Inflammatory macrophage treated with lipopolysaccharide for 1 hour (primary cell): ENCODE measurements at places on chromosomes 3 and 15.

DNA sequence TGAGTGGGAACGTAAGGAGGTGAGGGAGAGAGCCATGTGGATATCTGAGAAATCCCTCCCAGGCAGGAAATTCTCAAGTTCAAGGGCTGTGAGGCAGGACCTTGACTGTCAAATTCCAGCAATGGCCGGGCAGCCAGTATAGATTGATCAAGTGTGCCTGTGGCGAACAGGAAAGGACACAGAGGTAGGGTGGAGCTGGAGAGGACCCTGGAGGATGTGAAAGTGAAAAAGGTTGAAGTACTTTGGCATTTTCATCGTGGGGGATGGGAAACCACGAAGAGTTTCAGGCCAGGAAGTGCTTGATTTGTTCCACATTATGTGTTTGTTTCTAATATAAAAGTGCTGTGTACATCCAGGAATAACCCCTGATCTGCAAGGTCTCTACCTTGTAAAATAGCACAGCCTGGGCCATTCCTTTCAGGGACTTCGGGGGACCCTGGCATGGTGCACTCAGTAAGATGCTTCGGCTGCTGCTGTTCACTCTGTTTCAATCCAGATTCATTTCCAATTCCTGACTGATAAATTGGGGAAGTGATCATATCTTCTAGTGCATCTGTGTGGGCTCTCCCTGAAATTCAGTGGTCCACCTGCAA lies 156.6 kb downstream of the MCTP2 start:
- DNase-seq: peak; percentile 14

DNA sequence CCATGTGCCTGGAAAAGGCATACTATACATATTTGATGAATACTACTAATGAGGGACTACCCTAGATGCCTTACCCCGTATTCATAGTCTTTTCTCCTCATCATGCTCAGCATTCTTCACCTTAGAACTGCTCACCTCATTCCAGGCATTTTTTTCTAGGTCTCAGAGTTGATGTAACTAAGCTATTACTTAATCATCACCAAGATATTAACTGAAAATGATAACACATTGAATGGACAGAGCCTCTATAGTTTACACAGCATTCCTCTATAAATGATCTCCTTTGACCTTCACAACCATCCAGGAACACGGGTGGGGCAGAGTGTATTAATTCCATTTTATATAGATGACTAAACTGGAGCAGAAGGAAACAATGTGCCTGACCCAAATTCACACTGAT lies 174.1 kb upstream of the DPH6 start:
- no peak for DNase-seq

DNA sequence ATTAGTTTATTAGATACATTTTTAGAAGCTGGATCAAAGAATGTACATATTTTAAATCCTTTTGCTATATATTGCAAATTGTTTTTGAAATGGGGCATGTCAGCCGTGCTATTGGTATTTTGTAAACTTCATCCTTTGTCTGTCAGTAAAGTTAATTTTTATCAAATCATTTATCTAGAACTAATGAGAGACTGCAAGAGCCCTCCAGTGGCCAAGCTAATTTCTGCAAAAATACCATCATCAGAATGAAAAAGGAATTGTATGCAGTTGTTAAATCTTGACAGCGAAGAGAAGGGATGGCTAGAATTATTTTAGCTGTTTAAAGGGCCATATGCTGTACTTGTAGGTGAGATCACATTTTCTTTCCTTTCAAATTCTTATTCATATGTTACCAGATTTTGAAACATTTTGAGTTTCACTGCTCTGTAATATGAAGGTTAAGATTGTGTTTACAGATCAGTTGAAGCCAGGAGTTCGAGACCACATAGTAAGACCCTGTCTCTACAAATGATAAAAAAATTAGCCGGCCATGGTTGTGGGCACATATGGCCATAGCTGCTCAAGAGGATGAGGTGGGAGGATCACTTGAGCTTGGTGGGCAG lies 8.1 kb upstream of the CLDN11 start:
- no peak for DNase-seq

DNA sequence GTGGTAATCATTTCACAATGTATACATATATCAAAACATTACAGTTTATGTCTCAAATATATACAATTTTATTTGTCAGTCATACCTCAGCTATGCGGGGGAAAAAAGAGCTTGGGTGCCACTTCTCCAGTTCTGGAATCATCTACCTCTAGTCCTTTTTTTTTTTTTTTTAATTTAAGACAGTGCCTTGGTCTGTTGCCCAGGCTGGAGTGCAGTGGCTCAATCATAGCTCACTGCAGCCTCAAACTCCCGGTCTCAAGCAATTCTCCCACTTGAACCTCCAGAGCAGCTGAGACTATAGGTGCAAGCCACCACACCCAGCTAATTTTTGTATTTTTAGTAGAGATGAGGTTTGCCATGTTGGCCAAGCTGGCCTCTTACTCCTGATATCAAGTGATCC lies 67.4 kb downstream of the TMEM266 start:
- DNase-seq: no peak

GRCh38 chr3:111828530-111828929 lies 30.5 kb upstream of the PHLDB2 start:
- no peak for DNase-seq

DNA sequence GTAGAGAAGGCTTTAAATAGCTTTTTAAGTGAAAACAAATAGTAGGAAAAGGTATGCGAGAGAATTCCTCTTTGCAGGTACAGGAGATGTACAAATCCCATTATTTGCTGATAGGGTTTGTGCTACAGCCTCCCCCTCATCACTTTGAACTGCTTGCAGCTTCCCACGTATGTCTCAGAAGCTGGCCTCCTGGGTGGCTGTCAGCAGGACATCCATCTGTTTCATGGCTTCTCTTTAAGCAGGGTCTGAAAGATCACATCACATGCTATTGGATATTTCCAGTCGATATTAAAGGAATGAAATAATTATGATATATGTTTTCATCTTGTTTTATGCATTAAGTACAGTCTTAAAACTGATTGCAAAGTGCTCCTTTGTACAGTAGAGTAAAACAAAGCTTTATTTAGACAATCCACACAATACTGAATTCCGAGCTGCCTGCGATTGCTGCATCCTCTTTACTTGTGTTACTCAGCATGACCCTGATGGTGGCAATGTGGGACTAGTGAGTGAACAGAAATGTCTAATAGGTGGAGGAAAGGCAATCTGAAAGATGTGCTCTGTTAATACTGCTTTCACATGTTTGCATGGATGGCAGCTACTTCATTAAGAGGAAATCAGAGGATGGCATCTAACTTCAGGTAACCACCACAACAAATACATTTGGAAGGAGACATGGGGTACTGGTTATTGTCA lies 930.6 kb upstream of the SEMA6D start:
- DNase-seq: no peak

GRCh38 chr3:43644443-43644842 lies 22.6 kb upstream of the ANO10 start:
- no peak for DNase-seq

GRCh38 chr15:96333131-96334016 lies 2.9 kb downstream of the NR2F2 start:
- DNase-seq: no peak

DNA sequence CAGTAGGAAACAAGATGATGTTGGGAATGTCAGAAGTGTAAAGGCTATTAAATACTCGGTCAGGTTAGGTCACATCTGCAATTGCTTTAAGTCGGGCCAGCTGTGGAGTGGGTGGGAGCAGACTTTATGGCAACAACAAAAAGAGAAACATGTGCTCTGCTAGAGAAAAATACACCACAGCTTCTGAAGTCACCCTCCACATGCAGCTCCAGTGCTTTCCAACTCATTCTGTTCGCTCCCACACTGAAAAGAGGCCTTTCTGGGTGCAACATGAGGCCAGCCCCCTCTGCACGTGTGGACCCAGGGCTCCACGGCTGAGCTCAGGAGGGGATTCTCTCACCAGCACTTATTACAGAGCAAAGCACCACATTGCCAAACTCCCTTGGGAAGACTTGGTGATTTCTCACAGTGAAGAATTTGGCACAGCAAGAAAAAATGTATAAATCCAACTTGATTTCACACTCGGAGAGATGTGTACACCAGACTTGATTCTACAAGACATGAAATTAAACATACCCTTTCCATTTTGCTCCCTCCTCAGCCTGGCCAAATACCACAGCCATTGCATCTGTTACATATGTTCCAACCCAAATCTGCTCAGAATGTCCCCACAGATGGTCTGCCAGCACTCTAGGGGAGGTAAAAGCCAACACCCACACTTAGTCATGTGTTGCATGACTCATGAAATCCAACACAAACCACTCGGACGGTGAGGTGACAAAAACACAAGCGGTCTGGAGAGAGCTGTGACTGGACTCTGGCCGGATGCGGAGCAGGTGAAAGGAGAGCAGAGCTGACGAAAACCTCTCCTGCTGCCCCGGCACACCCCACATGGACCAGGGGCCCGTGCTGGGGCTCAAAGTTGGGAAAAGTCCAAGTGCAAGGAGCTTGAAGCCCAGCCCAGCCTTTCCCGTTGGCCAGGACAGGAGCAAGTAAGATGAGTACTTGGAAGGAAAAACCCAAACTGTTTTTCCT lies 74.6 kb downstream of the ITGB5 start:
- DNase-seq: peak; percentile 44

DNA sequence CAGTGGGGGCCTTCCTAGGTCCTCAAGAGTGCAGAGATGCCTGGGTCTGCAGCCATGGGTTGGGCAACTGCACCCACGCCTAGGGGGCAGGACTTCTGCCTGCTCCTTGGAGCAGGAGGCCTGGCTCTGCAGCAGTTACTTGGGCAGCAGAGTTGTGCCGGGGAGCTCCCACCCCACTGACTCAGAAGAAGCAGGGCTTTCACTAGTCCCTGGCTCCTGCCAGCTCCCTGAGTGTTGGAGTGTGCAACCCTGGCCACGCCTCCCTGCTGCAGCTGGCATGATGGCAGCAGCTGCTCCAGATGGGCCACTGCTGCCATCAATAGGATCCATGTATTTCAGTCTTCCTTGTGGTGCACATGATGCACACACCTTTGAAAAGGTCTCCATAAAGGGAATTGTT lies 40.6 kb upstream of the KCNH8 start:
- no peak for DNase-seq

DNA sequence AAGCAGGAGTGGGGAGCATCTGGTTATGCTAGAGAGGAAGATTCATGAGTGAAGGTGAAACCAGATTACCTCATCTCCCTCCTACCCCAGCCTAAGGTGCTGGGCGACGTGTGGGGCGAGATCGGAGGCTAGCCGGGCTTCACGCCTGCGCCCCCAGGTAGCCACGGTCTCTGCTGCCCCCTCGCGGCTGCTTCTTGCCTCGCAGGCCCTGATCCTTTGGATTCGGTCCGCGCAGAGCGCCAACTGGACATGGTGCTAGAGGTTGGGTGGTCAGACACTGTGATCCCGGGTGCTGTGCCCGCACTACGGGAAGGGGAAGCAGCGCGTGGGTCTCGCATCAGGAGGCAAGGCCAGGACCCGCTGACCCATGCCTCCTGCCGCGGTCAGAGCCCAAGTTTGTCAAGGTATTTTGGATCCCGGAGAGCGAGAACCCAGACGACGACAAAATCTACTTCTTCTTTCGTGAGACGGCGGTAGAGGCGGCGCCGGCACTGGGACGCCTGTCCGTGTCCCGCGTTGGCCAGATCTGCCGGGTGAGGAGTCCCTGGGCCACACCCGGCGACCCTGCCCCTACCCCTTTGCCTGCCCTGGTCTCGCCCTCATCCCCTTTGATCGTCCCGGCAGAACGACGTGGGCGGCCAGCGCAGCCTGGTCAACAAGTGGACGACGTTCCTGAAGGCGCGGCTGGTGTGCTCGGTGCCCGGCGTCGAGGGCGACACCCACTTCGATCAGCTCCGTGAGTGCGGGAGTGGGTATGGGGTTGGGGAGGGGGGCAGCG lies 4.2 kb downstream of the SEMA3B start:
- DNase-seq: peak; percentile 99

DNA sequence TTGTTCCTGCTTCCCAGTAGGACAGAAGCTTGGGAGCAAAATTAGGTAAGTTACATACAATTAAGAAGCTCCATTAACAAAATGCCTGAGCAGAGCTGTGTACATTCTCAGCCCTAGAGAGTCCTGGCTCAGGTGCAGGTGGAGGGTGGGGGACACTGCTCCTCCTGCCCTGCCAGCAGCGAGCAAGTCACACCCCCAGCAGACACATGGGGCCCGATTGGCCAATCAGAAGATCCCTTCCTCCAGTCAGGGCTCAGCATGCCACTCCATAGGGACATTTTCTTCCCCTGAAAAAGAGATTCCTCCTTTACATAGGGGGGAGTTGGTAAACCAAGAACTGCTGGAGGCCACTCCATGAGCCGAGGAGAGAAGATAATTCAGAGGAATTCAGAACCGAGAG lies 62.1 kb downstream of the PLXNA1 start:
- no peak for DNase-seq

GRCh38 chr15:85379403-85380131 lies 836 bp upstream of the AKAP13 start:
- no peak for DNase-seq

DNA sequence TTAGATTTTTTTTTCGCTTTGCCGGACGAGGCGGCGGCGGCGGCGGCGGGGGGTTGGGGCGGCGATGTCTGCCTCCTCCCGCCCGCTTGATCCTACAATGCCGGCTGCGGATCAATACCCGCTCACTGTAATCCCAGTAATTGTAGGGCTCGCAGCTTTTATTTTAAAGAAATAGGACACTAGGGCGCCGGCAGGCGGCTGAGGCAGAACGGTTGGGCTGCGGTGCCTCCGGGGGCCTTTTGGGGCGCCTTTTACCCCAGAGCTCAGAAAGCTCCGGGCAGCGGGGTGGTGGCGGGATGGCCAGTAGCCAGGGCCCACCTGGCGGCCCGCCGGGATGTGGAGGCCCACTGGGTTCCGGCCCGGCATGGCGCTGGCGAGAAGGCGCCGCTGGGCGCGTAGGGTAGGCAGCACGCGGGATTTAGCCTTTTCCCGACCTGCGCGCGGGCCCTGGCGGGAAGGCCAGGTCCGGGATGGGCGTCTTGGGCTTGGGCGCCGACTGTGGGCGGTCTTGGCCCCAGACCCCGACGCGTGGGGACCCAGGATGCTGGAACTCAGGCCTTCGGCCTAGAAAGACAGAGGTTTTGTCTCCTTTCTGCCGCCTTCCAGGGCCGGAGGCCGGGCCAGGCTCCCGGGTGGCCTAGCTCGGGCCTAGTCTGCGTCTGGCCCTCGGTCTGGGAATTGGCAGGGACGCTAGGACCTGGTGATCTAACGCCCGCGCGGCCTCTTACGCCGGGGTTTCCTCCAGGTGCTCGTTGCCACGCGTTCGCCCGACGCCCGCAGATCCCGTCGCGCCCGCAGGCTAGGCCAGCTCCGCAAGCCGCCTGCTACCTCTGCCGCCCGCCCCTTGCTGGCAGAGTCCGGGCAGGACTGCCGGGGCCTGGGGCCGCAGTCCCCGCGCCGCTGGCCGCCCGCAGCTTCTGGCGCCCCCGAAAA lies 15.5 kb upstream of the ONECUT1 start:
- DNase-seq: no peak

GRCh38 chr3:153757839-153758238 lies 363.4 kb upstream of the ARHGEF26 start:
- no peak for DNase-seq

- no peak for DNase-seq
These were observed 31.1 kb upstream of the SV2B start for GRCh38 chr15:91068966-91069365.

- no peak for DNase-seq
These were observed 3.5 kb upstream of the CCDC9B start for GRCh38 chr15:40344217-40344616.

- DNase-seq: peak; percentile 6
These were observed 480.3 kb upstream of the ALCAM start for GRCh38 chr3:104886220-104886995.
